ENCODE measurements at places on chromosomes 6 and 20.

DNA sequence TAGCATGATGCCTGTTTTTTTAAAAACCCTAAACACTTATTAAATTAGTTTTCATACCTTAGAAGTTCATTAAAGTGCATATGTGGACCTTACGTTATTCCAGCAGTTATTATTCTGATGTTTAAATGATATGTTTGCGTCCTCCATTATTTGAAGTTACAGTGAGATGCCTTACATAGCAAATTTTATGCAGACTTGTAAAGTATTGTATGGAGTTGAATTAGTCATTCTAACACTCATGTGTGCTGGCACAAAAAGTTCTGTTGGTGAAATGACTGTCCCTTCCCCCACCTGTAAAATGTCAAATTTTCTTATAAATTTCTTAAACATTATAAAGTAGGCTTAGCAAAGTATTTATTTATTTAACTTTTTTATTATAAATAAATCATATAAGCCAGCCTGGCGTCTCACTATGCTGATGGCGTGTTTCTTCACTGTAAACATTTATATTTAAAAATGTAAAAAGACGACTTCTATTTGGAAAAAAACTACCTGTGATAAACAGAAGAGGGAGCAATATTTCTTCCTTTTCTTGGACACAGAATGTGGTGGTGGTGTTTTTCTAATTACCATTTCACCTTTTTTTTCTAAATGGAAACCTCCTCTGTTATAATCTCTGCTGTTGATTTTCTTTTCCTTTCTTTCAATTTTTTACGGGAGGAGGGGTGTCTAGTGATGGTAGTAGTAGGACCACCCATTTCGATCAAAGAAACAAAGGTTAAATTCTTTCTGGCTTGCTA is 155.4 kb downstream of the RFPL4B start:
- DNase-seq = no peak

DNA sequence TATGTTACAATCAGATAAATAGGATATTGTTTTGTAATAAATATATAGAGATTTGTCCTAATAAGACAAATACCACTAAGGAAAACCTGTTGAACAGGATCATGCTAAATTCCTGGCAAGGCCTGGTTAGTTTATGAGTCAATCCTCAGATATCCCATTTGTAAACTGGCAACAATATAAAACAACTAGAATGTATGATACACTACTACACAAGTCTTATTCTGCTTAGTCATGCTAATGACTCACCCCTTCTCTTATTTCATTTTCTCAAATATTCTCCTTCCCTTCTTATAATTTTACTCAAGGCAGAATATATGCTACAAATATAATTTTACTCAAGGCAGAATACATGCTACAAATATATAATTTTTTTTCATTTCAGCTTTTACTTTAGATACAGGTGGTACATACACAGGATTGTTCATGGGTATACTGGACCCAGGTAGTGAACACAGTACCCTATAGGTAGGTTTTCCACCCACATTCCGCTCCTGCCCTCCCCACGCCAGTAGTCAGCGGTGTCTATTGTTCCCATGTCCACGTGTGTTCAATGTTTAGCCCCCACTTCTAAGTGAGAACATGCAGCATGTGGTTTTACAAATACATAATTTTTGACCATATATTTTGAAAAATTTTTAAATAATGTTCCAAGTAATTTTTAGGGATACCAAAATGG is 6.3 kb downstream of the OSER1 start:
- DNase-seq = no peak

GRCh38 chr6:168164462-168165061 is 85.5 kb upstream of the FRMD1 start:
- DNase-seq = no peak

- DNase-seq = no peak
These were observed 12.6 kb upstream of the ZFP64 start for GRCh38 chr20:52204136-52204535.

DNA sequence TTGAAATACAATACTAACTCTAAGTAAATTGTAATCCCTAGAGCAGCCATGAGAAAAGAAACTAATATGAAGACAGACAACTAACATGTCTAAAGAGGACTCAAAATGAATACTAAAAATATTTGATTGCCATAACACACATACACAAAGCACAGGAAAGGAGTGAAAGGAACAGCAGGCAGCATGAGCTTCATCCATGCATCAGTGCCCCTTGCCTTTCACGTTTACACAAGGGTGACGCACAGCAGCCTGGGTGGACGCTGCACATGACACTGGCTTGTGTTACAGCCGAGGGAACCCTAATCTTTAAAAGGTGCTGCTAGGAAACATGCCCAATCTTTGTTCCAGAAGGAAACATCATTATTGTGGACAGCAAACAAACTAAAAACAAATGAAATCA is 123.5 kb downstream of the MAN1A1 start:
- no peak for DNase-seq

GRCh38 chr6:18330548-18331081 is 56.5 kb upstream of the RNF144B start:
- no peak for DNase-seq

DNA sequence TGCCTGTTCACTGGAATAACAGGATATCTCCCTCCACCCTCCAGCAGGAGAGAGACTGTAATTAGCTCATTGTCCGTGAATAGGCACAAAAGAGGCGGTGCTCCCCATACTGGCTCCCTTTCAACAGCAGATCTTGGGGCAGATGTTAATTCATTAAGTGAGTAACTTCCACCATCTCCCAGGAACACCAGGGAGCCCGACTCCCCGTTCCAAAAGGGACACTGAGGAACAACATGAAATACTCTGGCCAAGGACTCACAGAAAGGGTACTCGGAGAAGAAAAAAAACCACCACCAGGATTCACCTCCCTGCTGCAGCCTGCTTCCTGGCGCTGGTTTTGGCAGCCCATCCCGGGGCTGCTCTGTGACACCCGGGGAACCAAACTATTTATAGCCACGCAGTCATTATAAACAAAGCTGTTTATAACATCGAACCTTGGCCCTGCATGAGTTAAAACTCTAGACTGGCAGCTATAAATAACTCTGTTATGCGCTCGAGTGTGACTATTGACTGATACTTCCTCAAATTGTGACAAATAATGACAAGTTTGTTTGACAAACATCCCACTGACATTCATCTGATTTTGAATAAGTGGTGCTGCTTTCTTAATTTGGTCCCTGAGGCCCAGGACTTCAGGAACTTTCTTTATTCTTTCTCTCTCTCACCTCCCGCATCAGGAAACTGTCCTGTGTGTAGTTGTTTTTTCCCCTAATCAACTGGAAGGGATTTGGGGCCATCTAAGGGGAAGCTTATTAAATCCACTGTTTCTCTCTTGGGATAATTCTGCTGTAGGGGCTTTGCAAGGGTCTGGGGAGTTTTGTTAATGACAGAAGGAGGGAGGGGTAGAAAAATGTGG is 521.6 kb downstream of the CD83 start:
- DNase-seq = no peak

Data from SIG-M5 (cell line).